ENCODE measurements at places on chromosomes 2 and 18.

DNA sequence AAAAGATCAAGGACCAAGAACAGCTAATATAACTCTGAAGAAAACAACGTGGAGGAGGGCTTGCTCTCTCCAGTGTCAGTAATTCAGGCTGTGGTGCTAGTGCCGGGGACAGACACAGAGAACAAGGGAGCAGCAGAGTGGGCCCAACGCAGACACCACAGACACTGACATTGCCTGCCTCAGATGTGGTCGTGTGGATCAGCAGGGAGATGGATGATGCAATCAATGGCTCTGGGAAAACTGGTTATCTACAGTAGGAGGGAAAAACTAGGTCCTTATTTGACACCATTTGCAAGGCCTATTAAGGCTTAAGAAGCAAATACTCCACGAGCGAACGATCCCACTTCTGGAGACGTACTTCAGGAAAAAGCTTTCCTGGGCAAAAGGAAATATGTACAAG, 36.1 kb downstream of the HDLBP start:
- DNase-seq: no peak

DNA sequence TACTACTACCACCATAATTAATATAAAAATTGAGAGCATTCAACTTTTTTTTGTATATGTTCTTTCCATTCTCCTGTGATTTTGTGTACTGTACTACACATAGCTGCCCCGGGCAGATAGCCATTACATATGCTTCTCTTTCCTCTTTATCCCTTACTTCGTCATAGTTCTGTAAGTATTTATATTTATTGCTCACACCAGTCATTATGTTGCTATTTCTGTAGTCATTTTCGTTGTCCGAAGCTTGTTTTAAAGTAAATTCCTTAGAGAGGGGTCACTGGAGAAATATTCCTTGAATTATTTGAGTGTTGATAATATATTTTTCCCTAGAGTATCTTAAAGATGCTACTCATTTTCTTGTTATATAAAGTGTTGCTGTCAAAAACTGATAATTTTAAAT, 144.0 kb downstream of the CLIP4 start:
- DNase-seq: no peak

DNA sequence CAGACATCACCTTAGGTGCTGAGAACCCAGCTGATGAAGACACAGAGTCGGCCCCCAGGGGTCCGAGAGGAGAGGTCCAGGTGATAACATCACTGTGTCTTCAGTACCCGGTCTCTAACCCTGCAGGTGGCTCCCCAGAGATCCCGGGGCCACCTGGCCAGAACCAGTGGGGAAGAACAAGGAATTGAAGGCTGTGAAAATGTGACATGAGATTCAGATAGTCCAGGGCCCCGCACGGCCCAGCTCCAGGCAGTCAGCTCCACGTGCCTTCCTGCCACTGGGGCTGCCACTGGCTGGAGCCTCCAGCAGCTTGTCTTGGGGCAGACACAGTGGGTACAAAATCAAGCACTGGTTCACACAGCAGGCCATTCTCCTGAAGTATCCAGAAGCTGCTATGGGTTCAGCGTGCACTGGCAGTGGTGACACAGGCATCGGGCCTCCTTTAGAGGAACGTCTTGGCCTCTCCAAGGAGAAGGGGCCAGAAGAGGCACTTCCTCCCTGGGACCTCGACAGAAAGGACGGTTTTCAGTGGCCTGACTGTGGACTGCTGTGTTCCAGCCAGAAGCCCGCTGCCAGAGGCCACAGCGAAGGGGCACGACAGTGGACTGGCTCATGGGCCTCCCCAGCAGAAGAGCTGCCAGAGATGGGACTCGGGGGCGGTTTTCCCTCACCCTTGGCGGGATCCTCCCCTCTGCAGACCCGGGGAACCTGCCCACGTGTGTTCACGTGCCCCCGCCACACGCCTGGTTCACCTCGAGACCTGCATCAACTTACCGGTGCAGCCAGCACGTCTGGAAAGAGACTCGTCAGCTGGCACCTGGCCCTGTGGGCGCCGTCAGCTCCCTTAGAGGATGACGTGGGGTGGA, 150.4 kb downstream of the HDAC4 start:
- DNase-seq: no peak

DNA sequence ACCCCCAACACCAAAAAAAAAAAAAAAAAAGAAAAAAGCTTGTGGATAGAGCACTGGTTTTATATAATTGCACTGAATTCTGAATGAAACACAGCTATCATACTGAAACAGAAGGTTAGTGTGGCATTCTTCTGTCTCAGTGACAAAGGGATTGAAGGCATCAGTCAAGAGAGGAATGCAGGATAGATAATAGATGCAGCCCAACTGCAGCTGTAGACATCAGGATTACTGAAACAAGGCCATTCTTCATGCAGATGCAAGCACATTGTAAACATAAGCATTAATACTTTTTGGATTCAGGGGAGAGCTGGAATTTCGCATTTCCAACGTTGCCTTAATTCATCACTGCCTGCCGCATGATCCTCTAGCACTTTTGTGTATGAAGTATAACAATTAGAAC, 897.4 kb upstream of the KLHL29 start:
- no peak for DNase-seq

GRCh38 chr18:48562075-48562474, 23.2 kb downstream of the CTIF start:
- DNase-seq: no peak

DNA sequence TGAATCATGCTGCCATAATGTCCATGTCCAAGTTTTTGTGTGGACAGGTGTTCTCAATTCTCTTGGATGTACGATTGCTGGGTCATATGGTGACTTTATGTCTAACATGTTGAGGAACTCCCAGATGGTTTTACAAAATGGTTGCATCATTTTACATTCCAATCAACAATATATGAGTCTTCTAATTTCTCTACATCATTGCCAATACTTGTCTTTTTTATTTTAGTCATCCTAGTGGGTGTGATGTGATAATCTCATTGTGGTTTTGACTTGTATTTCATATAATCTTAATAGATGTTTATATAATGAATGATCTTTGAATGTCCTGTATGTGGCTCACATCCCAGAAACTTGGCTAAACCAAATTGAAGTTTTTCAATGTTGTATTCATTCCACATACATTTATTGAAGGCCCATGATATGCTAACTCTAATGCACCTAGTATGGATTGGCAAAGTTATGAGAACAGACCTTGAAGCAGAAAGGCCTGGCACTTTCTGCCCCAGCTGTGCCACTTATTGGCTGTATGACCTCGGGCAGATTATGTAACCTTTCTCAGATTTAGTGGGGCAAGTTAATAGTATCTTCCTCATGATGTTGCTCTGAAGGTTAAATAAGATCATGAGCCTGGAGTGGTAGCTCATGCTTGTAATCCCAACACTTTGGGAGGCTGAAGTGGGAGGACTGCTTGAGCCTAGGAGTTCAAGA, 205.4 kb downstream of the RAB3GAP1 start:
- DNase-seq: no peak

DNA sequence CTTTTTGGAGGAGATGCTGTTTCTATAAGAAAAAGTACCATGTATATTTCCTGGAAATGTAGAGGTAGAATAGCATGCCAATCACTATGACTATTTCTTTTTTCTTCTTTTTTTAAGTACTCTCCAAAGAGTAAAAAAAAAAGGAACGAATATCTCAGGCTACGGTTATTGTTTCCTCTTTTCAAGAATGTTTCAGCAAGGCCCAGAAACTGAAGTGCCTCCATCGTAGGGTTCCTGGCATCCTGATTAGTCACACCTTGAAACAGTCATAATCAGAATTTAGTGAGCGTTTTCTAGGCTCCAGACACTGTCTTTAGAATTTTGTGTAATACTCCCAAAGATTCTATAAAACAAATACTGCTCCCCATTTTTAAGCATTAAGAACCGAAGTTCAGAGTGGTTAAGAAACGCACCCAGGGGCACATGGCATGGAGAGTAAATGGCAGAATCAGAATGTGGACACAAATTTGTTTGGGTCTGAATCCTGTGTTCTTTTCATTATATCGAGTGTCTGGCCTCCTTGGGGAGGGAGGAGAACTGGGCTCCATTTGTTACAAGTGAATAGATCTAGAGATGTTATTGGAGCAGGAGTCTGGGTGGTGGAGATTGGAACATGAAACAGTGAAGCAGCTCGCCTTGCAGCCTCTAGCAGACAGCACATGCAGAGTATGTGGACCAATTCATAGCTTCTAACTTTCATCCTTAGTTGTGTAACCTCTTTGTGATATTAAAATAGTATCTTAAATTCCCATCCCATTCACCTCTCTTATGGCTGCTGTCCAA, 26.7 kb downstream of the ZEB2 start:
- DNase-seq: no peak

DNA sequence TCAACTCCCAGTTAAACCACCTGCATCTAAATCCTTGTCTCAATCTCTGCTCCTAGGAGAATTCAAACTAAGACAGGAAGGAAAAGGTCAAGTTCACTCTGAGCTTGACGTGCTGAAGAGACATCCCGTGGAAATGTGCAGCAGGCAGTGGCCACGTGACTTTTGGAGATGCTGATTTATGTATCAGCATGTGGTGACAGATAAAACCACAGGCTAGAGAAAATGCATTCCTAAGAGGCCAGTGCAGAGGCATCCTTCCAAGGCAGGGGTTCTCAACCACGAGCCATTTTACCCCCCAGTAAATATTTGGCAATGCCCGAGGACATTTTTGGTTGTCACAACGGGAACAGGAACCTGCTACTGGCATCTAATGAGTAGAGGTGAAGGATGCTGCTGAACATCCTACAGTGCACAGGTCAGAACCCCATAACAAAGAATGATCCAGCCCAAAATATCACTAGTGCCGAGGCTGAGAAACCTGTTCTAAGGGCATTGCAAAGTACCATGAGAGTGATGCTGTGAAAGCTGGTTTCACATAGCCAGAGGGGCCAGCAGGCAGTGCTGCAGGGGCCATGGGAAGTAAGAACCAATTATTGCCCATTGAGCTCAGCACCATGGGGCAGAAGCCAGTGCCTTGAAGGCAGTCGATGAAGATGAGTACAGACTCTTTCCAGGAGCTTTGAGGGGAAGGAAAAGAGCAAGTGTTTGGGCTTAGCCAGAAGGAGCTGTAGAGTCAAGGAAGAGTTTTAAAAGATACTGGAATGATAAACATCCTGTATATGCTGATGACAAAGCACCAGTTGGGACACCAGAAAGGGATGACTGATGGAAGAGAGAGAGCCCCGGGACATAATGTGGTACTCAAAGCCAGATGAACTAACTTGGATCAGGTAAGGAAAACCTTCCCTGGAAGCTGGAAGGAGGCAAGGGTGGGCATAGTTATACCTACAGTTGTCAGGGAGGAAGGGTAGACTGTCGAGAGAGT, 174.6 kb downstream of the HAUS1 start:
- DNase-seq: no peak

- DNase-seq: no peak
Measured at GRCh38 chr2:240642806-240643092, 17.5 kb downstream of the GPR35 start.

- DNase-seq: no peak
Measured at GRCh38 chr2:239026711-239027361, 179.0 kb downstream of the TWIST2 start.

- DNase-seq: no peak
Measured at GRCh38 chr2:214064471-214064870, 346.4 kb upstream of the VWC2L start.

DNA sequence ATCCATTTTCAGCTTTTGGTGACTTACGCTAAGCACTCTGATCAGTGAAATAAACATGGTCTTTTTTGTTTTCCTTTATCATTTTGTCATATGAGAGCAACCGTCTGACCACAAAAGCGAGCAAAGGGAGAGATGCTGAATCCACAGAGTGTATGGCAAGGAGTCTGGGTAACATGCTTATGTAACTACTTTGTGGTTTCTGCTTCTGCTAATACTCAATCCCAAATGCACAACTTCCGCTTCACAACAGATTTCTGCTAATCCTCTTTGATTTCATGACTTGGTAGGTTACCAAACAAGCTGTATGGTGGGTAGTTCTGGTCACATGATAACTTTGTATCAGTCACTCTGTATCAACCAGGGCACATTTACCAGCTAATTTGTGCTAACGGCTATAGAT, 908.4 kb upstream of the CRIM1 start:
- DNase-seq: no peak

DNA sequence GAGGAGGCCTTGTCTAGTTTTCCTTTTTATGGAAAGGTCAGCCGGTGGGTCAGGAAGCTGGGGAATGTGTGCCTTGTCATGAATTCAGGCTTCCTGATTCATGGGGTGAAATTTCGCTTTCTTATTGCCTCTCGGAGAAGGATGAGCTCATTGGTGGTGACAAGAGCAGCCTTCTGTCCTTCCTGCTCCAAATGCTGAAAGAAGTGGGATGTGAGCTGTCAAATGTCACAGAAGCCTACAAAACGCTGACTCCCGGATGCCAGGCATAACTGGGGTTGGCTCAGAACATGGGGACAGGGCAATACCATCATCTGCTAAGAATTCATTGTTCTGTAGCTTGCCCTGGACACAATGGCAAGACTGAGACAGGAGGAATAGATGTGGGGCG, 55.8 kb upstream of the FAM136A start:
- no peak for DNase-seq

DNA sequence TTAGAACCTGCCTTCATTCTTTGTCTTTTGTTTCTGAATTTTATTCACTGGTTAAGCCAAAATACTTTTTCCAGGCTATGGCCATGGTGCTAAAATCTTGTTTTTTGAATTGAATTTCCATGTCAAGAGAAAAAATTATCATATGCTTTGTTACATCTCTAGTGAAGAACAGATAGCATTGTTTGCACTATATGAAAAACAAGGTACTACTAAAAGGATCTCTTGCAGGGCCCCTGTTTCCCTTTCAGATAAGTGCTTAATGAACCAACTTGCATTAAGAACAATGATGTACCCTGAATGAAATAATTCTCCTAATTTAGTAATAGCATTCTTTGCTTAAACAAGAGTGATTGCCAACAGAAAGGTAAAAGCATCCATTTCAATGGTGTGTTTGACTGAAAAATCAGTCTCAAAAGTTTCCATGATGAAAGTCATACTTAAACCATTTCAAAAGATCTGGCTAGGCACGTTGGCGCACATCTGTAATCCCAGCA, 4.3 kb upstream of the MYL12B start:
- DNase-seq: no peak

DNA sequence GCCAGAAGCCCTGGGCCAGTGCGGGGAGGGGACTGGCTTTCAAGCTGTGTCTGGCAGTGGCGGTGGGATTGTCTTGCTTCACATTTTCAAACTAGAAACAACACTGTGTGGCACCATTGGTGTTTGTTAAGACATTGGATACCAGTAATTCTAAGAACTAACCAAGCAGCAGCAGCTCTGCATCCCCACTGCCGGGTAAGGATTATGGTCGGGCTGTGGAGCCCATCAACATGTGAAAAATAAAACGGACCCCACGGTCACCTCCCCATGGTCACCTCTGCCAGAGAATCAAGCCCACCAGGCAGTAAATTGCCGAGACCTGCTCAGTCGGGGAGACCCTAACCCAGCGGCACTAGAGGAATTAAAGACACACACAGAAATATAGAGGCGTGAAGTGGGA, 65.3 kb downstream of the C18orf63 start:
- DNase-seq: no peak

GRCh38 chr2:160582490-160583145, 89.0 kb upstream of the RBMS1 start:
- no peak for DNase-seq

DNA sequence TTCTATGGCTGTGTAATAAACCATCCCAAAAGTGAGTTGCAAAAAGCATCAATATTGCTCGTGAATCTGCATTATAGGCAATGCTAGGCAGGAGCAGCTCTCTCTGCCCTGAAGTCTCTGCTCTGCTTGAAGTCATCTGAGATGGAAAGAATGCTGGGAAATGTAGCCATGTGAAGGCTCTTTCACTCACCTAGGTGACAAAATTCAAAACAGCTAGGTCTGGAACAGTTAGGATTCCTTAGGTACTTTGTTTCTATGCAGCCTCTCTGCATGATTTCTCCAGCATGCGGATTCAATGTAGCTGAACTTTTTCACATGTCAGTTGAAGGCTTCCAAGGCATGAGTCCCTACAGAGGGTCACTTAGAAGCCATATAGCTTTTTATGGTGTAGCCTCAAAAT, 1383.7 kb downstream of the LRP1B start:
- no peak for DNase-seq

Measured in NCI-H2081 (cell line).